ENCODE measurements at places on chromosomes 1 and 21. TPM values are rescaled to one million over a fixed set of nuclear protein-coding genes. Genes with fewer than 3 reads are reported as not detected.

Gene RORC
- total RNA-seq, result 10.3 TPM

Gene TNFRSF8
- total RNA-seq, result 6.0 TPM

Gene LCE3D
- total RNA-seq, result not detected

Gene UBASH3A
- 0.12 TPM for total RNA-seq

Gene FCRL1
- total RNA-seq, result 1.5 TPM

Gene PADI2
- total RNA-seq, result 0.52 TPM

Gene NLRP3
- total RNA-seq, result 1.3 TPM

Gene RCAN1
- total RNA-seq, result 26.1 TPM

Gene FLG2
- total RNA-seq, result not detected

DNA sequence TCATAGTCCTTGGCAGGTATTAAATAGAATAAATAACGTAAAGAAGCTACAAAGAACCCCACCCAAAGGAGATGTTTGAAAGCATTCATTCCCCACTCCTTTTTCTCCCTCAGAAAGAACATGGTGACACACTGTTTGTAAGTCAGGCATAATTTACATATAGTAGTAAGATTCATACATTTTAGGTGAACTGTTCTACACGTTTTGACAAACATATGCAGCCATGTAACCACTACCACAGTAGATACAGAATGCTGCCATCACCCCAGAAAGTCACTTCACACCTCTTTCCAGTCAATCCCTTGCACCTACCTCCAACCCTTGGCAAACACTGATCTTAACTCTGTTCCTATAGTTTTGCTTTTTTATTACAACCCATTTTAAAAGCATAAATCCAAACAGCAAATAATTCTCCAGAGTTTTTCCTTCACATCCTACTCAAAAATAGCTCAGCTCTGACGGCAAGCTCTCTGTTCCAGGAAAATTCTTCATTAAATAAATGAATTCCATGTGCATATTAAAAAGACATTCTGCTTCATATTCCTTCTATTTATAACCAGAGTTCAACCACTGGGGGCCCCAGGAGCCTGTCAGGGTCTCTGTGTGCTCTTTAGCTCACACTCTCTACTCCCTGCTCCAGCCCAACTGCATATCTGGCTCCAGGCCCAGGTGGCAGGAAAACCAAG is 258.8 kb downstream of the PLPP3 start:
- DNase-seq, result no peak

DNA sequence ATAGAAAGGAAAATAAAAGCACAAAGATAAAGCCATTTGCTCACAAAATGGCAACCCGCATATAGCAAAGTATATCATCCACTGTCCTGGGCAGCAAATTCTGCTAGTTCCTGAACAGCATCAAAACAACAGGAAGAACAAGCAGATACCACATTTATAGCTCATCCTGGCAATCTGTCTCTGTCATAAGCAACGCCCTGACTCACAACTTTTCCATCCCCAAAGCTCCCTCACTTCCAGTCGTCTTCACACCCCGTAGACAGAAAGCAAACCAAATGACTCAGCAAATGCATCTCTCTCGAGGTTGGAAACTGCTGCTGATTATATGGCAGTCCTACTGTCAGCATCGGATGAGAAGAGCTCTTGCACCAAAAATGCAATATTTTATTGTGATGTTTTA is 65.8 kb downstream of the AK5 start:
- no peak for DNase-seq

DNA sequence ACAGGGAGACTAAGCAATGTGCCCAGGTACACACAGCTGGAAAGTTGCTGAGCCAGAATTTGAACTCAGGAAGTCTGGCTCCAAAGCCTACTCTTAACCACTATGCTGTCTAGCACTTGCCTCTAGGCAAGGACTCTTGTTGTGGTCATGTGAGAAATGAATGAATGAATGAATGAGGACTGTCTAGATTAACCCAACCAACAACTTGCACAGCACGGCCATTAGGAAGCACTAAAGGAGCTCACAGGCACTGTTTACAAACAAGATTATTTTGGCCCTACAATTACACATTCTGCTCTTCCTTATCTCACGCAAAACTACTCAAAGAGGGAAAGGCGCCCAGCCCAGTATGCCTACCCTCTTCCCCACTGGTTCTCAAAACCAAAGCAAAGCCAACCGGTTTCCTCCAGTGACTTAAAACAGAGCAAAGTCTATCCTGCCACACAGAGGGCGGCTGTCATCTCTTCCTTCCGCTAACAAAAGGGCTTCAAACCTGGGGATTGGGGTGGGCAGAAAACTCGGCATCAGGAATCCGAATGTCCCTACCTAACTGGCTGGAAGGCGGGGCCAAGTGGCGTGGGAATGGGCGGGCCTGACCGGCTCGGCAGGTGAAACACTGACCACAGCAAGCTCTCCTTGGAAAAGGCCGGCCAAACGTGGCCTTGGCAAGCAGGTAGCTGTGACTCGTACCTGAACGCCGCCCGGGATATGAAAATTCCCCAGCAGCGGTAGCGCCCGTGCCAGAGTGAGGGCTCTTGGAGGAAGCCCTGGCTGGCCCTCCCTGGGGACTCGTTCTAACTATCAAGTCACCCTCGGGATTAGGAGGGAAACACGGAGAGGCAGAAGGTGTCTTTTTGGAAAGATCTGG is 948 bp downstream of the STK40 start:
- DNase-seq, result no peak

DNA sequence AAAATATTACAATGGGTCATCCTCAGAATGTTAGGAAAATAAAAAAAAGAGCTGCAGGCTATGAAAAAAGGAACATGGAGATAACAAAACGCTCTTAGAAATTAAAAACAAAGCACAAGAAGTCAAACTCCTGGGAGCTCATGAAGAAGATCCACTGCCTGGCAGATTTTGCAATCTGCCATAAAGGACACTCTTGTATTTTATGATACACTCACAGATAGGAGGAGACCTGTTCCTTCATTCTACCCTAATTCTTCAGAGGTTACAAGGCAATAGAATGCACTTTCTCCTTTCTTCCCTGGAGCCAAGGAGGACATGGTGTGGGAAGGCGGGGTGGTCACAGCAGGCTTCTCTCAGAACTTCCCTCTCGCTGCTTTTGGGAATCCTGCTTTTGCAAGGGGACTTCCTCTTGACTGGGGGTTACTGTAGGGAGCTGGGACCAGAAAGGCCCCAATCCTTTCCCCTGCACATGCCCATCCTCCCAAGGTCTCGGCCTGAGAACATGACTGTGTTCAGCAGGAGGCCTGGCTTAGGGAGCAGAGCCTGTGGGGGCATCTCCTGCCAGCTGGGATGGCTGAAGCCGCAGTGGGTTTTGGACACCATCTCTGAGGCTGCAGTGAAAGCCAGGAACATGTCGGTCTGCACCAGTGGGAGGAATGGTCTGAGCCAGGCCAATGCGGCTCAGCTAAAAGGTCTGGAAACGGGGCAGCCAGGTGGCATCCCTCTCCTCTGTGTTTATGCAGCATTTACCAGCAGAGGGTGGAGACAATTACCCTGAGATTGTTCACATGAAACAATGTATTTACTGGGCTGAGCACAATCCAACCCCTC is 44.8 kb downstream of the GPR161 start:
- DNase-seq, result peak; percentile 49

DNA sequence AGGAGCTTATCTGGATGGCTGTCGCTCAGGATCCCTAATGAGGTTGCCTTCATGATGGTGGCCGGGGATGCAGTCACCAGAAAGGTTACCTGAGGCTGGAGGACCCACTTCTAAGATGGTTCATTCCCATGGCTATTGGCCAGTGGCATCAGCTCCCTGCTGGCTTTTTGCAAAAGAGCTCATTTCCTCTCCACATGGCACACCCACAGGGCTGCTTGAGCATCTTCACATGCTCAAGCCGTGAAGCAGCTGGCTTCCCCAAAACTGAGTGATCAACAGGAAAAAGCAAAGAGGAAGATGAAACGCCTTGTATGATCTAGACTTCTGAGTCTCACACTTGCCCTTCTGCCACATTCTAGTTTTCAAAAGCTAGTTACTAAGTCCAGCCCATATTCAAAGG is 124.6 kb upstream of the CXADR start:
- DNase-seq, result no peak

GRCh38 chr1:113388621-113389358 is 1.5 kb upstream of the MAGI3 start:
- DNase-seq, result no peak

GRCh38 chr1:29785554-29785953 is 549.2 kb downstream of the PTPRU start:
- DNase-seq, result peak; percentile 43

Measured in right atrium auricular region (tissue), 2 donors.